ENCODE measurements at places on chromosomes 16 and 17.

GRCh38 chr17:28521311-28522085, 15.3 kb downstream of the FOXN1 start:
- DNase-seq, result no peak

GRCh38 chr16:27234603-27235002, 31.3 kb downstream of the KDM8 start:
- DNase-seq, result no peak

- no peak for DNase-seq
Observed at GRCh38 chr17:574061-574460, 140.6 kb downstream of the VPS53 start.

DNA sequence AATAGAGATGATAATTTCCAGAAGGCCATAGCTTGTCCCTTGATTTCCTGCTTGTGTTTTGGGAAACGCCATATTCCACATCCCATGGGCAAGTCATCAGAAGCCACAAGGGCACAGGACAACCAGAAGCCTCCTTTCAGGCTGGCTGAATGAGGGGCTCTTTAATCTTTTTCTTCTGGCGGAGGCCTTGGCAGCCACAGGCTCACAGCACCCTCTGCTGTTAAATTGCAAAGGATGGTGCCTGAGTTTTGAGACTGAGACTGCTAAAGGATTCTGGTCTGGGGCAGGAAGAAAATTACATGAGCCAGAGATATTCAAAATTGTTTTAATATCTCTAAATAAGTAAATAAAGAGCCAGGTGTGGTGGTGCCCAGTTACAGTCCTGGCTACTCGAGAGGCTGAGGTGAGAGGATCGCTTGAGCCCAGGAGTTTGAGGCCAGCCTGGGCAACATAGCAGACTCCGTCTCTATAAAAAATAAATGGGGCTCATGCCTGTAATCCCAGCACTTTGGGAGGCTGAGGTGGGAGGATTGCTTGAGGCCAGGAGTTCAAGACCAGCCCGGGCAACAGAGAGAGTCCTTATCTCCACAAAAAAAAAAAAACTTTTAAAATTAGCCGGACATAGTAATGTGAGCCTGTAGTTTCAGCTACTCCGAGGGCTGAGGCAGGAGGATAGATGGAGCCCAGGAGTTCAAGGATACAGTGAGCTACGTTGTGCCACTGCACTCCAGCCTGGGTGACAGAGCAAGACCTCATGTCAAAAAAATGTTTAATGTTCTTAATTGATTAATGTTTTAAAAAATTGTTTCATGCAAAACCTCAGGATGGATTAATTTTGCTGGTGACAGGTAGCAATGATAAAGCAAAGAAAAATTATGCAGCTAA, 26.3 kb downstream of the AARSD1 start:
- peak; percentile 23 for DNase-seq

DNA sequence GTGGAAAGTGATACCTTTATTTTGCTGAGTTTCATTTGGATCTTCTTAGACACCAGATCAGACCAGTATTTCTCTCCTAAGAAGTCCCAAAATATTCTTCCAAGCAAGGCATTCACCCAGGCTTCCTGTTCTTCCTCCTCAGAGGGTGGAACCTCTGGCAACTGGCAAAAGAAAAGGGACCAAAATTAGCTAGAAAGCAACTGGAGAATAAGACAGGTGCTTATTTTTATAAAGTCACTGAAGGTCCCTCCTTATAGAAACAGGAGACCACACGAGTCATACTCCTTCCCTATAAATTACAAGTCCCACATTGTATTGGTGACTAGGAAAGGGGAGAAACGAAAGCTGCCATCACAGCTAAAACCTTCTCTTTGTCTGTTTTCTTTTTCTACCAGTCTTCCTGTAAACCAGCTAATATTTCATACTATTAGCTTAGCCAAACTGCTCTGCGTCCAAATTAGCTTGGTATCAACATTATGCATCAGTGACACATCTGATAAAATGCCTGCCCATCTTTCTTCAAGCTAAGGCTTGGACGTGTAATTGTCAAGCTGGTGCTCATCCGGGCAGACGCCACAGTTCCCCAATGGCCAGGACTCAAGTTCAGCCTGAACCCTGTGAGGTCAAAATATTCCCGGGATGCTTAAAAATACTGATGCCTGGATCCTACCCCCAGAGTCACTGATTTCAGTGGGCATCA, 47.5 kb upstream of the ERN1 start:
- no peak for DNase-seq

DNA sequence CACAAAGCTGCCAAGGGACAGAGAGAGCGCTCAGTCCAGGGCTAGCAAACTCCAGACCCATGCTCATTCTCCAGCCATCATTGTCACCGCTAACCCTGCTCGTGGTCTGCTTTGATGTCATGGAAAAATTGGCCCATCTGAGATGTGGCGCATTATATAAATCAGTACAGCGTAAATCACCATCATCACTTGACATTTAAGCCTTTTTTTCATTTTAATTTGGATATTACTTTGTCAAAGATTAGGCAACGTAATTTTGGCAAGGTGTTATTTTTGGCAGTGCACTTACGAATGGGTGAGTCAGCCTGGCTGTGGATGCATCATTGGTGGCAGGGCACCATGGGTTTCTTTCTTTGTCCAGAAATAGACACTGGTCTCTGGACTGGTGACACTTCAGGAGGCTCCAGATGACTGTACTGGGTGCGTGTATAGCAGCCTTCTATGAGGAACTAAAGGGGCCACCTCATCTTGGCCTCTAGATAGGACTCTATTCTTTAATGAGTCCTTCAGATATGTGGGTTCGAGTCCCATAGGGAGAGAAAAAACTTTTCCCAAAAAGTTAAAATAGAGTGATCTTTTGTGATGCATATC, 166.3 kb downstream of the MSI2 start:
- DNase-seq, result no peak

GRCh38 chr16:82072313-82072712, 37.3 kb downstream of the HSD17B2 start:
- no peak for DNase-seq

- peak; percentile 52 for DNase-seq
Observed at GRCh38 chr17:63445954-63446752, at the start of gene CYB561. Gene CYB561 (minus strand): TSS chr17:63446306. CDS start chr17:63437547, 8,759 bp downstream.

GRCh38 chr16:17451843-17452242, 18.9 kb downstream of the XYLT1 start:
- no peak for DNase-seq

- DNase-seq, result no peak
Observed at GRCh38 chr16:88628512-88628974, 9.8 kb upstream of the IL17C start.

- no peak for DNase-seq
Observed at GRCh38 chr17:74734256-74734655, 2.8 kb upstream of the RAB37 start.

DNA sequence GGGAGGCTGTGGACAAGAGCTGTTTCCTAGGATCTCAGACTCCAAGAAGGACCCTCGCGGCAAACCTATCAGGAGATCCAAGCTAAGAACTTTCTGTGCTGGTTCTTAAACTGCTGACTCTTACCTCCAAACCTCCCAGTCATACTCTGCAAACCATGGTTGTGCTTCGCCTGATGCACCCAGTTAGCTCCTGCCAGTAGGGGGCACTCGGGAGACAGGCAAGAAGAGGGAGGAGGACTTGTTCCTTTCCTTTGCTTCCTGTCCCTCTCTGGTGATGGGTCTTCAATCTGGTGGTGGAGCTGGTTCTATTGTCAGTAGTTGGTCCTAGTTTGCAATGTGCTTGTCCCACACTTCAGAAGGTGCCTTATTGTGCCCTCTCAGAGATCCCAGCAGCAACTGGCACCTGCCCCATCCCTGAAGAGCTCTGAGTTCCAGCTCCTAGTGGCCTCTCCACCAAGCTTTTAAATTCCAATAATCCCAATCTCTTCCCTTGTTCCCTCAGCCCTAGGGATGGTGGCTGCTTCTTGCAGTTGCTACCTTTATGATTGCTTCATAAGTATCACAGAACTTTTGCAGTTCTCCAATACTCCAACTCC, 113.5 kb upstream of the RPL38 start:
- DNase-seq, result no peak

DNA sequence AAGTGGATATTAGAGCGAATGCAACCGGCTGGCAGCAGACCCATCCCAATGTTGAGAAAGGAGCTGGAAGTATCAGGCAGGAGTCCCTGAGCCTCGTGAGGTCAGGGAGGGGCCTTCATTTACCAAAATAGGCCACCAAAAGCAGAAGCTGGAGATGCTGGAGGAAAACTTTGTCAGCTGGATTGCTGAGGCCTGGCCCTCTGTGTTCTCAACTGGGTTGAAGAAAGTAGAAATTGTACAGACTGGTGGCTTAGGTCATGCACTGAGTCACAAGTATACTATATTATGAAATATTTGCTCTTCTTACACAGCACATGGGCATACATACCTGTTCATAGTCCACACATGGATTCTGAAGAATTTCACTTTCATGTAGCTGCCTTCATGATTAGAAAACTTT, 23.2 kb upstream of the TEKT3 start:
- no peak for DNase-seq

DNA sequence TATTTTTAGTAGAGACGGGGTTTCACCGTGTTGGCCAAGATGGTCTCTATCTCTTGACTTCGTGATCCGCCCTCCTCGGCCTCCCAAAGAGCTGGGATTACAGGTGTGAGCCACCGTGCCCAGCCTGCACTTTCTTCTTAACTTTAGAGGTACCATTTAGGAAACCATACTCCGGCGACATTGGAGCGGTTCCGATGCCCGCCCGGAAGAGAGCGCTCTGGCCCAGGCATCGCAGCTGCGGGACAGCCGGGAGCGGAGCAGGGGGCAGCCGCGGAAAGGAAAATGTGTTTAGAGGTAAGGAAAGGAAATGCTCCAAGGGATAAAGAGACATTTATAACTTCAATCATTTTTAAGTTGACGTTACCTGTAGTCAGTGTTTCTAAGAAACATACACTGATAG, 6.0 kb upstream of the HS3ST3B1 start:
- DNase-seq, result no peak

DNA sequence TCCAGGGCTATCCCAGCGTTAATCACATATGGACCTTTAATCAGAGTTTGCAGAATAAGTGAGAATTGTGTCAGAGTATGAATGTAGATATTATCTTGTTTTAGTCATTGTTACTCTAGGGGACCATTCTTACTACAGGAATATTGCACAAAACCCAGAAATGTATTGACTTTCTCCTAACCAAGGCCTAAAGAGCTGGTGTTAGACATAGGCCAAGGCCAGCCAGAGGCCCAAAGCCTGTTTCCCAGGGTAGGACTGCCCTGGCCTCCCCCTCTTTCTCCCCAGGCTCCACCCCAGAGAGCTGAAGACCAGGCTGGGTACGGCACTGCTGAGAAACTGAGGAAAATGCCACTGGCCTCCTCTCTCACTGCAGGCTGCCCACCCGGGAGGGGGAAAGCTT, 41.9 kb upstream of the MEOX1 start:
- DNase-seq, result no peak

DNA sequence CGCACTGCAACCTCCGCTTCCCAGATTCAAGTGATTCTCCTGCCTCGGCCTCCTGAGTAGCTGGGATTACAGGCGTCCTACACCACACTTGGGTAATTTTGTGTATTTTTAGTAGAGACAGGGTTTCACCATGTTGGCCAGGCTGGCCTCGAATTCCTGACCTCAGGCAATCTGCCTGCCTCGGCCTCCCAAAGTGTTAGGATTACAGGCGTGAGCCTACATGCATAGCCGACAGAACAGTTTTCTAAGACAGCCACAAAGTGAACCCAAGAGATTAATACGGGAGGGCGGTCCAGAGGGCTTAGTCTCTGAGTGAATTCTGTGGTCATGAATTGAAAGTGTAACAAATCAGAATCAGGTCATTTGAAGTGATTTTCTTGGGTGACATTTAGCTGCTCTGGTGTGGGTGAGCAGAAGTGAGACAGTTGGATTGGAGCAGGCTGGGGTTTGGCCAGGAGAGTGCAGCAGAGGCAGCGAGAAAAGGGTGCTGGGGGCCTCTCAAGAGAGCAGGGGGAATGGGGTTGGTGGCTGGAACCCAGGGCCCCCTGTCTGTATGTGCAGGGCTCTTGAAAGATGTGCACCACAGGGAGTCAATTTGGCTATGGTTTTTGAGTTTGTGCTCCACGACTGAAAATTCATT, 231.4 kb upstream of the WSCD1 start:
- no peak for DNase-seq

DNA sequence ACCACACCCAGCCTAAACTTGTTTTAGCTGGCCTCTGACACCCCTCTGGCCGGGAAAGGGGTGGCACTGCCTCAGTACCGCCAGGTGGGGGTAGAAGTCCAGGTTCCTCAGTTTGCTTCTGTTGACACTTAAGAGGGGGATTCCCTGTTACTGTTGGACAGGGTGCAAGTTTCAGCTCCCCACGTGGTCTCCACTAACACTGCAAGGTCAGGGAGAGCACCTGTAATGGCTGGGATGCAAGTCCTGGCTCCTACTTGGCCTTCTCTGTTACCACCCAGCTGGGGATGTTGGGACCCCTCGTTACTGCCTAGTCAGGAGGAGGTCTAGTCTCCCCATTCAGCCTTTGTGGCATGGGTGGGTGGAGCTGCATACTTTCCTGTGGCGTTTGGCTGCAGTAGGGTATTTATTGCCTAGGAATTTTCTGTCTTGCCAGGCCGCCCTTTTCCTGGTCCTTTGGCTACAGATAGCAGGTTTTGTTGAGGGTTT, 10.6 kb upstream of the MFAP4 start:
- DNase-seq, result no peak

DNA sequence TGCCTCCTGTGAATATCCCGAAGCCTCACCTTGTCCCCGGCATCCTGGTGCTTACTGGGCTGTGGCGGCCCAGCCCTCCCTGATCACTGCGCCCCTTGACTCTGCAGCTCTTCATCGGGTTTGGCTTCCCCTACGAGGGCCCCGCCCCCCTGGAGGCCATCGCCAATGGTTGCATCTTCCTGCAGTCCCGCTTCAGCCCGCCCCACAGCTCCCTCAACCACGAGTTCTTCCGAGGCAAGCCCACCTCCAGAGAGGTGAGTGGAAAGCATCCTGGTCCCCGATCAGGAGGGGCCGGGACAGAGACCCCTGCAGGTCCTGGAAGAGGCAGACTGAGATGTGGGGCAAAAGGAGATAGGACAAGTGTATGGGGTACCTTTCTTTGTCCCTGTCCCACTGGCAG, 72.1 kb downstream of the MGAT5B start:
- no peak for DNase-seq

DNA sequence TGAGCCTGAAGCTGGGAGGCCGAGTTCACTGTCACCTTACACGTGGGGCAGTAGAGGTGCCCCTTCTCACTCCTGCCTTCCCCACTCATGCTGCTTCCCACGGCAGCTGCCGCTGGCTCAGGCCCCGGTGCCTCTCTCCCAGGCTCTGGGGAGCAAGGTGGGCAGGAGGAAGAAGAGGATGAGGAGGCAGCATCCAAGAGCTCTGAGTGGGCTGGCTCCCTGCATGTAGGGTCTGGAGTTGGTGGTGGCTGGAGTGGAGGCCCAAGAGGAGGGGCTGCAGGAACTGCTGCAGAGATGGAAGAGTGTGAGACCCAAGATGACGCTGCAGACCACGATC, 8.9 kb downstream of the NKIRAS2 start:
- no peak for DNase-seq

- no peak for DNase-seq
Observed at GRCh38 chr17:19725486-19725885, 9.1 kb upstream of the SLC47A2 start.

- no peak for DNase-seq
Observed at GRCh38 chr17:6147042-6147441, 76.9 kb downstream of the WSCD1 start.

Data from naive thymus-derived CD4-positive, alpha-beta T cell (primary cell).